ENCODE measurements at places on chromosomes 7 and 10.

DNA sequence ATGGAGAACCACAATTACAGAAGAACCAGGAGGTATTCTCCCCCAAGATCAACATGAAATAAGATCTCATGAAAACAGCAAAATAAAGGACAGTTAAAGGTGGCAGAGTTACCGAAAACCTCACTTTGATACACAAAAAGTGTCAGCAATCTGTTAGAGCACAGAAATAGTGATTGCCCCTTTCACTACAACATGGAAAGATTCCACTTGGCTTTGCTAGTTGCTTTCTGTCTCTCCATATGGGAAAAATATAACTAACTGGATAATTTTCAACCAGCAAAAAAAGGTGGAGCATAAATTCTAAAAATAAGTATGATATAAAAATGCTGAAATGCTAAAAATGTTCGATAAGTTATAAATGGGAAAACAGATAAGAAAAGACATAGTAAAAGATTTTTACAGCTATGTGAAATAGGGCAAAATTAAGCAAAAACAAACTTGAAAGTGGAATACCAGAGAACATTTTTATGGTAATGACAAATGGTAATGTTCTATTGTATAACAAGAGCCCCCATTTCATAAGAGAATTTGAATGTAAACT is 90.2 kb downstream of the GPR85 start:
- DNase-seq = no peak

DNA sequence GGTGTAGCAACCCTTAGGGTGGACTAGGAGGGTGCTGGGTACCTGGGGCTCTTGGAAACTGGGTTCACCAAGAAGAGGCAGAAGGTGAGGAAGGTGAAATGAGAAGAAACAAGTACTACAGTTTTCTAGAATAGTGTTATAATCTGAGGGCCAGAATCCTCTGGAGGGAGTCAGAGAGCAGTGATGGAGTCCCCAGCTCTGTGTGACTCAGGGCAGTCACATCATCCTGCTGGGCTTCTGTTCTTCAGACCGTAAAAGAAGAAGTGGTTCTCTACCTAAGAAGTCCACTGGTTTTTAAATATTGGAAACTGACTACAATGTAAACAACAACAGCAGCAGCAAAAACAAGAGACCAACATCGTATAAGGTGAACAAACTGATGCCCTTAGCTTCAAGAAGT is 197.3 kb downstream of the PRPF18 start:
- peak; percentile 14 for DNase-seq

GRCh38 chr10:49362596-49363260 is 33.2 kb downstream of the DRGX start:
- DNase-seq = peak; percentile 78

GRCh38 chr7:87505122-87505521 is 29.6 kb upstream of the ABCB4 start:
- DNase-seq = no peak

DNA sequence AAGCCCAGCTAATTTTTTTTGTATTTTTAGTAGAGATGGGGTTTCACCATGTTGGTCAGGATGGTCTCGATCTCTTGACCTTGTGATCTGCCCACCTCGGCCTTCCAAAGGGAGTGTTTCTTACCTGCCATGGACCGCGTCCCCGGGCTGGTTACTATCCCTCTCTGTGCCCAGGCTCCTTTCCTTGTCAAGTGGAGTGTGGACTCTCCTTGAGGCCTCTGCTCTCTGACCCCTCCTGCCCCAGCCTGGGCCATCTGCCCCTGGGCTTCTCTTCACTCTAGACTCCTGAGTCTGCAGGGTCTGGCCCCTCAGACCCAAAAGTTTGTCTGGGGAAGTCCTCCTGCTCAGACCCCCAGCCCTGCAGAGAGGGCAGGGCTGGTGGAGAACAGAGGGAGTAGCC is 20.7 kb downstream of the NEURL1 start:
- DNase-seq = no peak

DNA sequence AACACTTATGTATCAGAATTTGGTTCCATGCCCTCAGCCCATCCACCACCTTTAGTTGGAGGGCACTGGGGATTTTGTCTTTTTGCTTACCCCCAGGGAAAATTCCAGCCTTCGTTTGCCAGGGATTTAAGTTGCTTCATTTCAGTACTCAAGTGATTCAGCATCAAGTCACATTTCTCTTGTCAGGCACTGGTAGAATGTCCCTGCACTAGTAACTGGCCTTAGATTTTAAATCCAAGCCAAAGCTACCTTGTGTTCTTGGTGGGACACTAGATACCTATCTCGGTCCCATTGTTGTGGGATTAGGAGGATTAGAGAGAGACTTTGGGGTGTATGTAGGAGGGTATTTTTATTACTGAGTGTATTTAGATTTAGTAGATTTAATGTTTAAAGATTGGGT is 613.1 kb downstream of the SUGCT start:
- no peak for DNase-seq

GRCh38 chr10:42475168-42476098 is 162.9 kb downstream of the ZNF33B start:
- DNase-seq = peak; percentile 25

DNA sequence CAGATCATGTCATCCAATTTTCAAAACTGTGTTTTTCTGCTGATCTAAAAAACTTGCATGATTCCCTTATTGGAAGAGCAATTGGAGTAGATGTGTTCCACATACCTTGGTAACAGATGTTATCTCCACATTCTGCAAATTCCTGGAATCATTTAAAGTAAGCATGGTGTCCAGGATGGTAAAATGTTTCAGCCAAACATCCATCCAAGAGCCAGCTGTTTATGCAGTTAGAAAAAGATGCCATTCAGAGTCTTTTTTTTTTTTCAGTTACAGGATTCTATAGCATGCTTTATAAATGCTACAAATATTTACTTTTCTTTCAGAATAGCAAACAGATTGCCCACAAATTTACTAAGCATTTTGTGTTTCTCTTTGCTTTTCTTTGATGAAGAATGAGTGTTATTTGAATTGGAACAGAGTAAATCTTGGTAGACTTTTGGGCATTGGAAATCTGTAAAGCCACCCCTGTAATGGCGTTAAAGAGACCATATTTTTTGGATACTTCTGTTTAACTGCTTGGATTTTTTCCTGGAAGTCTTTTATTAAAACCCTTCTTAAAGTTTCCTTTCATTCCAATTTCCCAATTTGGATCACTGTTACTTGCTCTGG is 149.8 kb downstream of the GNAT3 start:
- DNase-seq = peak; percentile 5

GRCh38 chr7:787332-788240 is 44.7 kb upstream of the SUN1 start:
- no peak for DNase-seq

GRCh38 chr10:65911151-65911835 is 1014.5 kb upstream of the LRRTM3 start:
- no peak for DNase-seq

- DNase-seq = no peak
Measured at GRCh38 chr10:33381451-33382215, 47.2 kb upstream of the NRP1 start.

GRCh38 chr7:130566168-130566897 is 74.4 kb downstream of the MEST start:
- no peak for DNase-seq

GRCh38 chr10:92662848-92663247 is 26.9 kb upstream of the HHEX start:
- no peak for DNase-seq

DNA sequence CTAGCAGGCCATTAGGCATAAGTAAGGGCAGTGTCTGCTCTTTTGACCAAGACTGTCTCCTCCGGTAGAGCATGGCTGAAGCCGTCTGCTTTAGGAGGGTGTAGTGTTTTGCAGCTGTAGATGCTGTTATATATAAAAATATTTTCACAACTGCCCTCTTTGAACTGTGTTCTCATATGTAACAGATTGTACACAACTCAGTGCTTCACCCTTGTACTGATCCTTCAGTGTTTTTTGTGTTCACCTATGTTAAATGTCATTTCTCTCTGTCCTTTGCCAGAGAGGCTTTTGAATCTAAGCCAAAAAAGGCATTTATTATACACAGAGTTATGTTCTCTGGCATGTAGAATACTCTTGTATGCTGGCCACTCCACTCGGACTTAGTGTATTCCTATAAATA is 135.5 kb downstream of the BICC1 start:
- no peak for DNase-seq

DNA sequence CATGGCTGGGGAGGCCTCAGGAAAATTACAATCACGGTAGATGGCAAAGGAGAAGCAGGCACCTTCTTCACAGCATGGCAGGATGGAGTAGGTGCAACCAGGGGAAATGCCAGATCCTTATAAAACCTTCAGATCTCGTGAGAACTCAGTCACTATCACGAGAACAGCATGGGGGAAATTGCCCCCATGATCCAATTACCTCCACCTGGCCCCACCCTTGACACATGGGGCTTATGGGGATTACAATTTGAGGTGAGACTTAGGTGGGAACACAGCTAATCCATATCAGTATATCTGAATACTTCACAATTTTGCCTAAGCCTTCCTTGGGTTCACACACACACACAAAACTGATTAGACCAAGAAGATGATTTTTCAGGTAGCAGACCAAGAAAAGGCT is 145.1 kb upstream of the COL1A2 start:
- DNase-seq = no peak

GRCh38 chr7:25922296-25922695 is 229.7 kb upstream of the NFE2L3 start:
- no peak for DNase-seq

- no peak for DNase-seq
Measured at GRCh38 chr10:37478381-37478780, 353.0 kb downstream of the ANKRD30A start.

GRCh38 chr7:44223362-44224079 is 22.7 kb downstream of the YKT6 start:
- DNase-seq = no peak

DNA sequence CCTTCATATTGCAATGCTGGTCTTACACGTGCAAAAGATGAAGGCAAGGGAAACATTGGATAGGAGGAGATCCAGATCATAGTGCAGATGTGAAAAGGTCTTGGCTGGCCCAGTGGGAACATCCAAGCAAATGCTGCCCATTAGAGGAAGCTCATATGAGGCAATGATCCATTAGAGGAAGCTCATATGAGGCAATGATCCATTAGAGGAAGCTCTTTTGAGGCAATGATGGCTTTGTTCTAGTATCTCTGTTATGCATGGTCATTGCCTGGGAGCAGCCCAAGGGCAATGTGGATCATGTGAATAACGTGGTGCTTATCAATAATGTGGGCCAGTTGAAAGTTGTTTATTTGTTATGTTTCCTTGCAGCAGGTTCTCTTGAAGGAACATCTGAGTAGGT is 37.8 kb downstream of the STEAP4 start:
- DNase-seq = no peak

GRCh38 chr10:20485554-20485953 is 411.6 kb downstream of the NEBL start:
- no peak for DNase-seq

DNA sequence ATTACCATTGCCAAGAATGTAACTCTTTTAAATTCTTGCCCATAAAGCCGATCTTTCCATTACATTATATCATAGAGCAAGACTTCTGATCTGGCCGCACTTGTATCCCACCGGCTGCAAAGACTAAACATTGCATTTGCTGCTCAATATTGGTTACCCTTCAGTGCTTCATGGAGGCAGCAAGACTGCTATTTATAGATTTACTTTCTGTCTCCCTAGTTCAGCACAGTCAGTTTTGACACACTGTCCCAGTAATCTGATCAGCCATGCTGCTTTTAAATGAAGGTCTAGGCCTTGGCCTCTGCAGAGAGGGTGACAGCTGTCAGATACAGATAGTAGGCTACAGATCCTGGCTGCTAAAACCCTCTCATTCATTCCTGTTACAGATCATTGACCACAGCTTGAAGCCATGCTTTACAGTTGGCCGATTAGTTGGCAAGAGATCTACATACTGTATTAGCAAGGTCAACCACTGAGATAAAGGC is 562.6 kb upstream of the GALNT17 start:
- DNase-seq = no peak

- no peak for DNase-seq
Measured at GRCh38 chr7:2843711-2844152, 376 bp downstream of the GNA12 start.

GRCh38 chr10:26857991-26858706 is 2.6 kb downstream of the ABI1 start:
- peak; percentile 40 for DNase-seq

GRCh38 chr10:30743586-30743985 is 114.0 kb upstream of the LYZL2 start:
- no peak for DNase-seq

DNA sequence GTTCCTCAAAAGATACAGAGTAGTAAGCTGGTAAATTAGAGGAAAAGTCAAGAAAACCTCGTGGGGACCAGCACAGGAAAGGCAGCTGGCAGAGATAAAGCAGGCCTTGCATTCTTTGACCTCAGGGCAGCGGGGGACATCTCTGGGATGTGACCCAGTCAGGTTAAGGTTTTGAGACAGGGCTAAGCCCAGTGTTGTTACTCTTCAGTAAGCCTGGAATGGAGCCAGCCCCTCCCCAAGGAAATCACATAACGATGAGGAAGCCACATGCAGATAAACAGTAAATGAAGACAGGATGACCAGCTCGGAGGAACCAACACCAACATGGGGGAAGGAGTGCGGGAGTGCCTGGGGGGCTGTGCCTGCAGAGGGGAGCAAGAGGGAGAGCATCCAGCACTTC is 99.6 kb downstream of the JAZF1 start:
- DNase-seq = no peak

GRCh38 chr7:134016223-134016941 is 110.8 kb upstream of the LRGUK start:
- DNase-seq = peak; percentile 59

DNA sequence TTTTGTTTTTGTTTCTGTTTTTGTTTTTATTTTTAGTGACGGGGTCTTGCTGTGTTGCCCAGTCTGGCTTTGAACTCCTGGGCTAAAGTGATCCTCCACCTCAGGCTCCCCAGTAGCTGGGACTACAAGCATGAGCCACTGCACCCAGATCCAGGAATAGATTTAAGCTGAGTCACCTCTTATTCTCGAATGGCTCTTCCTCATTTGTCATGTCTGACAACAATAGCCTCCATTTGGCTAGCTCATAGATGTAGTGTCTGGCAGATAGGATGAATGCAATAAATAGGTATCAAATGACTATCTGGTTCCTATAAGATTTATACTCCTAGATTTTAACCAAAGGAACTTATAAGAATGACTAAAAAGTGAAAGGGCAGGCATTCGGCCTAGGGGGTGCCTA is 172.9 kb downstream of the TMEM26 start:
- no peak for DNase-seq

DNA sequence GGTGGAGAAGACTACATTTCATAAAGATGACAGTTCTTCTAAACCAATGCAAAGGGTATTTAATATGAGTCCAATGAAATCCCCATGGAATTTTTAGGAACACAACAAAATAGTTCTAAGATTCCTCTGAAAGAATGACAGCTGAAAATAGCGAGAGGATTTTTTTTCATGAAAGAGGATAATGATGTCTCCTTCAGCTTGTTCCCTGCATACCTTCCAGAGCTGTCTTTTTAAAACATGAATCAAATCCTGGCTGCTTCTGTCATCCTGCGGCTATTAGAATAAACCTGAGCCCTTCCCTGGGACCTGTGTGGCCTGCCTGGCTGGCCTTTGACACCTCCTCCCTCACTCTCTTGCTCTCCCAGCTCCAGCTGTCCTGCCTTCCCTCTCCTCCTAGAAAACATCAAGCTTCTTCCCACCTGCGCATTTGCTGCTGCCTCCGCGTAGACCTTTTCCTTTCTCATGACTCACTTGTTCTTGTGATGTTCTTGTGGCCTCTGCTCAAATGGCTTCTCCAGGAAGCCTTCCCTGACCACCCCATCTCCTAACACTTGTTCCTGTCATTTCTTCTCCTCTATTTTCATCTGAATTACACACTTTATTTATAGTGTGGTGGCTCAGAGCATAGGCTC is 57.4 kb downstream of the EEPD1 start:
- no peak for DNase-seq
